Ovary (tissue), 10 donors: ENCODE measurements at places on chromosomes 4 and X.
A peak's percentile ranks its signal among the peaks of the same experiment; 100 is the strongest.

- no peak for DNase-seq
These were observed 88.8 kb upstream of the HPRT1 start for GRCh38 chrX:134371133-134371532.

GRCh38 chr4:21946858-21947257 is 1.7 kb downstream of the KCNIP4 start:
- DNase-seq: no peak

DNA sequence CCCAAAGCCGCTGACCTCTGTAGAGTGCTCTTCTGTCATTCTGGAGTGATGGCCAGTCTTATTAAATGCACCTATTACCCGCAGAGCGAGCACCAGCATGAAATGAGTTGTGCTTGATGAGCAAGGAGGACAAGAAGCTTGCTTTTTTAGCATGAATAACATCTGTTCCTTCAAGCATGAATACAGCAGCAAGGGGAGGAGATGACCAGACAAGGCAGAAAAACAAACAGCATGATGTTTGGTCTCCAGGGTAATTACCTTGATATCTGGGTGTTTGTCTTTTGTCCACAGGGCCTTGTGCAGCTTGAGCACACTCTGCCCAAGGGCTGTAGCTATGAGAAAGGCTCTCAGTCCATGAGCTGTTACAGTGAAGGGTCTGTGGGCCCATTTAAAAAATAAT is 324.8 kb upstream of the DDX53 start:
- DNase-seq: no peak

- DNase-seq: no peak
These were observed 761.8 kb downstream of the TRAM1L1 start for GRCh38 chr4:116323606-116324005.

GRCh38 chr4:185033072-185033471 is 14.8 kb downstream of the HELT start:
- no peak for DNase-seq

- DNase-seq: no peak
These were observed 238.6 kb downstream of the TRIML1 start for GRCh38 chr4:188377816-188378215.

DNA sequence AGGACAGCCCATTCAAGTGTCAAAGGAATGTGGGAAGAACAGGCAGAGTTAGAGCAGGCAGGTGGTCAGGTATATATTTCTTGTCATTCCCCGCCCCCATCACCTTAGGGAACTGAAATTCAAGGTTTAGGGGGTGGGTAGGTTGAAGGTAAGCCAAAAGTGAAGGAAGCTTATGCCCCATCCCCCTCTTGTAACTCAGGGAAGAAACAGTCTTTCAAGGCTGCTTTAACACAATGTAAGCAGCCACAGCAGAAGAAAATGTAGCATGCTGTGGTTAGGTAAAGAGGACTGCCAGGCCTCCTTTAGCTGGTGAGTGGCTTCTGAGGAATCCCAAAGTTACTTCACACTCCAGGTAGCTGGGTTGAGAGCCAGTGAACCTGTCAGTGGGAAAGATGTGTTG is 122.3 kb downstream of the RS1 start:
- DNase-seq: no peak

GRCh38 chr4:61094854-61095598 is 105.1 kb upstream of the ADGRL3 start:
- no peak for DNase-seq

DNA sequence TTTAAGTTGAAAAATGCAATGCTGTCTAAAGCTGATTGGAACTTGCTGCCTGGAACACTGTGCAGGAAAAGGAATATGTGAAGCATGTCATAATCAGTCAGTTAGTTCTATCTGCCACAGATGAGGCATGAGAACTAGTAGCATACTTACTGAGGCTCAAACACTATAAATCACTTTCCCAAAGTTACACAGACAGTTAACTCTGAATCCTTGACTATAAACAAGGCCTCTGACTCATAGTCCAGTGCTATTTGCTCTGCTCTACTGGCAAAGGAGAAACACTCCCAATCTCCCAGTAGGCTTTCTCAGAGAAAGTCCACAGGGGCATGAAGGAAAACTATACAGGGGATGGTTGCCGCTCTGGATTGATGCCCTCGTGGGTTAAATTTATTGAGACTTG is 2078.4 kb upstream of the TENM3 start:
- DNase-seq: no peak

GRCh38 chrX:104427073-104427472 is 138.9 kb upstream of the IL1RAPL2 start:
- no peak for DNase-seq

GRCh38 chr4:166538491-166539005 is 665.5 kb downstream of the TLL1 start:
- DNase-seq: no peak

DNA sequence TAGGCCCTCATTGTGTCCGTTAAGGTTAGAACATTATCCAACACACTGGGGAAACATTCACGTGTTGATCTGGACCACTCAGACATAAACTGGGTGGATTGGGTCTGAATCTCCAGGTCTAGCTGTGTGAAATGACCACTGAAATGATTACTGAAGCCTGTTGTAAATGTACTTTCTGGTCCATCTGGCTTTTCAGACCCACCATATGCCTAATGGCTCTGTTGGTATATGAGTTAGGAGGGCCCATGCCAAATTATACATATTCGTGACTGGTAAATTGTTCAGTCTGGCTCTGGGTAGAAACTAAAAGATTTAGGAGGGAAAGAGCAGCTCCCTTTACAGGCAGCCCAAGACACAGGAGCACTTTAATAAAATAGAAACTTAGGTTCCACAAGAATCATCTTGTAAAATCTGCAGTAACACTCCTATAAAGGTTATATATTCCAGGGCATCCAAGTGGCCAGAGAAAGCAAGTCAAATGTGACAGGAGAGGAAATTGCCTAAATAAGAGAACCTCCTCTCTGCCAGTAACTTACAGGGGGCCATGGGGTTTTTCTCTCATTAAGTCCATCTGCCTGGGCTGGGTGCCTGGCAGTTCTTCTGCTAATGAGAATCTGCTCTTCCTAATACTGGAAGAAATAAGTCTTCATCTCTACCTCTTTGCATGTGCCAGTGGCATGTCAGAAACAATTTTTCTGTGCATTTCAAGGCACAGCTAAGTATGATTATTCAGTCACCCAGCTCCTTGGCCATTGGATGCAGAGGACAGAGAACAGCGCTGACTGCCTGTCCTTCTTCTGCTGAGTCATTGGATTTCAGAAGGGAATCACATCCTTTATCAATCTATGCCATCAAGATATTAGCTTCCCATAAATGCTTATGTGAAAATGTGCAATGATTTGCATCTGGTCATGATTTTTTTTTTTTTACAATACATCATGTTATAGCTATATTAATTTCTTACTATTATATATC is 112.6 kb downstream of the GLRA2 start:
- no peak for DNase-seq

- no peak for DNase-seq
These were observed 37.2 kb downstream of the TMEM47 start for GRCh38 chrX:34619920-34620319.

GRCh38 chr4:45477311-45477733 is 646.5 kb downstream of the GABRG1 start:
- no peak for DNase-seq

DNA sequence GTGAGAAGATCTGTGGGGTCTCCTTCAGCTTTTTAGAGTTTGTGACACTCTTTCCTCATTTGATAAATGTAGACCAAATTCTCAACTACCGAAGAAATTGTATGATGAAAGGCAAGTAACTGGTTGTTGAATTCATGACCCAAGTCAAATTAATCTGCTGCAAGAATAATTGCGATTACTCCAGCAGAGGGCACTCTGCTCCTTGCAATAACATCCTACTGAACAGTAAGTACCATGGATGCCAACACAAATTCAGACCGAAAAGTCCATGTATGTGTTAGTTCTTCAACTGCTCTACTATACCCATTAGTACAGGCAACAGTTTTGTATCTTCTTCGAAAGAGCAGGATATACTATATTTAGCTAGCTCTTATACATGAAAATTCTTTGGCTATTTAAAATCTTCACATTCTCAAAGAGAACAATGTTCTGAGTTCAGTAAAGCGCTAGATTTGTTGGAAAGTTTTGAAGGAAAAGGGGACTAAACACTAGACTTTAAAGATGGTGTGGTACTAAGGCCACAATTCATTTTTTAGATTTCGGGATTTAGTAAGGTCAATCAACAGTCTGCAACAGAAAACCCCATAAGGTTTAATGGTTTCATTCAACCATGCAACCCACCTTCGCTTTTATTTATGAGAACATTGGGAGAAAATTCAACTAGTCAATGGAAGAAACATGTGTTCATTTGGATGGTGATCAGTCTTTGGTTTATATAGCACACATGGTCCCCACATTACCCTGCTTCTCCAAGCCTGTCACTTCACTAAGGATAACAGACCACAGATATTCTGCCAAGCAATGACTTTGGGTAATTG is 105.4 kb upstream of the TBC1D9 start:
- DNase-seq: peak; percentile 73

DNA sequence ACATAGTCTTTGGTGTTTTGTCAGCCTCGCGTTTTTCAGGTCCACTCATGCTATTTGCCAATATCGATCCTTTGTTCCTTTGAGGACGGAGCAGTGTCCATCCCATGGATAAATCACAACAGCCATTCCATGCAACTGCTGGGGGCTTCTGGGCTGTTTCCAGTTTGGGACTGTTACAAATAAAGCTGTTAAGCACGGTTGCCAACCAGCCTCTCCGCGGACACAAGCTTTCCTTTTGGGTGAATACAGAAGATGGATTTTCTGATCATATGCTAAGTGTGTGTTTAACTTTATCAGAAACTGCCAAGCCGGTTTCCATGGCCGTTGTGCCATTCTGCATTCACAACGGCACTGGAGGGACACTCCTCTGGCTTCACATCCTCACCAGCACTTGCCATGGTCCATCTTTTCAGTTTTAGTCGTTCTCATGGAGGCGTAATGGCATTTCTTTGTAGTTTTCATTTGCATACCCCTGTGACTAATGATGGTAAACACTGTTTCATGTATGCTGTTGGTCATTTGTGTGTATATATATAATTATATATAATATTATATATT is 67.8 kb downstream of the ABLIM2 start:
- DNase-seq: no peak

- DNase-seq: no peak
These were observed 680.6 kb downstream of the IQCM start for GRCh38 chr4:149135062-149135461.

- DNase-seq: no peak
These were observed 53.7 kb downstream of the MSX1 start for GRCh38 chr4:4913147-4913561.

DNA sequence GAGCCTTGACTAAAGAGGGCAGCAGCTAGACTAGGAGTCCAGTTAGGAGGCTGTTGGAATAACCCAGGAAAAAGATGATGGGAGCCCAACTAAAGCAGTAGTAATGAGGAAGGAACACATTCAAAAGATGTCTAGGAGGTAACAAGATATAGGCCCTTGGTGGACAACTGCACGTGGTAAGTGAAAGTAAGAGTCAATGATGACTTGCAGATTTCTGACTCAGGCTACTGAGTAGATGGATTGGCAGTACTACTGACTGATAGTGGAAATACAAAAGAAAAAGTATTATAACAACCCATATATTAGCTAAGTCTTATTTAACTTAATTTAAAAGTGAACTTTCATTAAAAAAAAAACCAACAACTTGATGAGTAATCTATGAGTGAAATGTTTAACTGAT is 74.0 kb downstream of the PAK3 start:
- no peak for DNase-seq
